EH (cell line): ENCODE measurements at places on chromosomes 1 and 21.
A peak's percentile ranks its signal among the peaks of the same experiment; 100 is the strongest.

- DNase-seq = no peak
Measured at GRCh38 chr1:171901245-171901644, 59.9 kb downstream of the DNM3 start.

DNA sequence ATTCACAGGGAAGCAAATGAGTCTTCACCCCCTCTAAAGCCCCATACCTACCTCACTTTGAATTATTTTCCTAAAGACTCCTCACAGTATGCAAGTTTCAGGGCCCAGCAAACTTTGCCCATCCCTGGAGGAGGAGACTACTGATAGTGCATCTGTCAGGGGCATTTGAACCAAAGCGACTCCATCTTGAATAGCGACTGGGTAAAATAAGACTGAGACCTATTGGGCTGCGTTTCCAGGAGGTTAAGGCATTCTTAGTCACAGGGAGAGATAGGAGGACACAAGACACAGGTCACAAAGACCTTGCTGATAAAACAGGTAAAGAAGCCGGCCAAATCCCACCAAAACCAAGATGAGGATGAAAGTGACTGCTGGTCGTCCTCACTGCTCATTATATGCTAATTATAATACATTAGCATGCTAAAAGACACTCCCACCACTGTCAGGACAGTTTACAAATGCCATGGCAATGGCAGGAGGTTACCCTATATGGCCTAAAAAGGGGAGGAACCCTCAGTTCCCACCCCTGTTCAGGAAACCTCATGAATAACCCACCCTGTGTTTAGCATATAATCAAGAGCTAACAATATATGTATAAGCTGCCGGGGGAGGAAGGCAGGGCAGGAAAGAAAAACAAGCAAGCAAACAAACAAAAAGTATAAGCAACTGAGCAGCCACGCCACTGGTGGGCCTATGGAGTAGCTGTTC lies 3.3 kb upstream of the PKNOX1 start:
- DNase-seq = no peak

DNA sequence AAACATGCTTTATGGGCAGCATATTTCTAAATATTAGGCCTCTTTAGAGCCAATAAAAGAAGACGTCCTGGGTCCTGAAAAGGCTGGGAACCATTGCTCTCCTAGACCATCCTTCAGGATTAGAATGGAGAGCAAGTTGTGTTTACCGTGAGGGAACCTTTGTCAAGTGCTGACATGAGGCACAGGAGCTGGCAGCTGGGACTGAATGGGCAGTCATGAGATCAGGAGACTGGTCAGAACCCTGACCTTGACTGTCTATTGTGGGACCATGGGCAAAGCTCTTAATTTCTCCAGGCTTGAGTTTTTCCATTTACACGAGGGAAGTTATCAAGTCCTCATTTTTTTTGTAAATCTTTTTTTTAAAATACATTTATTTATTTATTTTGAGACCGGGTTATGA lies 5.2 kb downstream of the PFKFB2 start:
- no peak for DNase-seq

GRCh38 chr1:53256511-53257453 lies 18.5 kb upstream of the MAGOH start:
- no peak for DNase-seq

GRCh38 chr1:63152572-63152971 lies 169.8 kb upstream of the FOXD3 start:
- no peak for DNase-seq

DNA sequence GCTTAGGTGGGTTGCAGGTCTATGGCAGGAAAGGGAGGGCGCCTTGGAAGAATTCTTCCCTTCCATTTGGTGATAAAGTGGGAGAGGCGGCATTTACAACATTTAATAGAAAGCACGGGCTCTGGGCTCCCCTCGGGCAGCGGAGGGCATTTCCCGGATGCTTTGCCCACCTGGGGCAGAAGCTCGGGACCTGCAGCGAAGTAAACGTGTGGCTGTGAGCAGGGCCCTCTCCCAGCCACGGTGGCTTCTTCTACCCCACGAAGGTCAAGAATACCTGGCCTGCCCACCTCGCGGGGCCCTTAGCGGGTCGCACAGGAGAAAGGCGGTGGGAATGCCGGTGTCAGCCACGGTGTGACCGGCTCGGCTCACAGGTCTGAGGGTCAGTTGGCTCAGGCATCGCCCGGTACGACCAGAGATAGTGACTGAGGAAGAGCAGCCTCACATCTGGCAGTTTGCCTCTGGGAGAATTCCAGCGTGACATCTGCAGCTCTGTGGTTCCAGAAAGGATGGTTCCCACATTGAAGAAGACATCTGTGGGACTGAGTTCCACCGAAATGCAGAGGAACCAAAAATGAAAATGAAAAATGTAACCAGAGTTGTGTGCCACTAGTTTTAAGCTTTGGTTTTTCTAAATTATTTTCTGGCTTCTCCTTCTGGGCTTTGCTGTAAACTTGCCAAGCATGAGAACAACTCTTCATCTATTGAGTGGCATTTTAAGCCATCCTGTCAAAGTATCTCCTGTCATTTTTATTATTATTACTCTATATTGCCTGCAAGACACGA lies 720 bp upstream of the F3 start:
- peak; percentile 91 for DNase-seq

- DNase-seq = no peak
Measured at GRCh38 chr1:218633238-218633988, 288.3 kb downstream of the TGFB2 start.

DNA sequence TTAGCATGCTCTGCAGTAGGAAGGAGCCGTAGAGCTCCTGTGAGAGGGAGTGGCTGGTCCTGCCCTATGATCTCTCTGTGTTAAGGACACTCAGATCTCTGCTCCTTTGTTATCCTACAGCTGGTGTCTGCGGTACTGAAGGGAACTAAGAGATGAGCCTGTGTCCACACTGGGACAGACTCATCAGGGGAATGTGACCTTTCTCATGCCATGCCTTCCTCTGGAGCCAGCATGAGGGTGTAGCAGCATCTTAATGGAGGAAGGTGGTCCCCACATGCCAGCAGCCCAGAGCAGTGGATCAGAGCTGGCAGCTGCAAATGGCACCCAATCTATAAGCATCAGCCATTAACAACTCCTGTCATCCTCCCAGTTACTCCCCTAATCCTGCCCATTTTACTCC lies 24.7 kb upstream of the GUCA2B start:
- no peak for DNase-seq

DNA sequence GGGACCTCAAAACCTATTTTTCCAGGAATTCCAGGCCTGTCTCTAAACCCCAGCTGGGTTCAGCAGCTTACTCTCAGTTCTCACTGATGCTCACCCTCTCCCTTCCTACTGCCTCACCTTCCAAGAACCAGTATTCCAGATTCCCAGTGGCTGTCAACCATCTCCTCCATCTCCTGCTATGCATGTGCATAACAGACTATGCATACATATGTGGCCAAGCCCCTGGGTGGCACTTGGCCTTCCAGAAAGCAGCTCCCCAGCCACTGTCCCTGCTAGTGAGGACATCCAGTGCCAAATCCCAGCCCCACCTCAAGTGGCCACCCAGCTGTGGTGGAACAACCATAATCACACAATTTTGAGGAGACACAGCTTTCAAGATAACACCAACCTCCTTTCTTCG lies 475.7 kb upstream of the PKN2 start:
- no peak for DNase-seq

DNA sequence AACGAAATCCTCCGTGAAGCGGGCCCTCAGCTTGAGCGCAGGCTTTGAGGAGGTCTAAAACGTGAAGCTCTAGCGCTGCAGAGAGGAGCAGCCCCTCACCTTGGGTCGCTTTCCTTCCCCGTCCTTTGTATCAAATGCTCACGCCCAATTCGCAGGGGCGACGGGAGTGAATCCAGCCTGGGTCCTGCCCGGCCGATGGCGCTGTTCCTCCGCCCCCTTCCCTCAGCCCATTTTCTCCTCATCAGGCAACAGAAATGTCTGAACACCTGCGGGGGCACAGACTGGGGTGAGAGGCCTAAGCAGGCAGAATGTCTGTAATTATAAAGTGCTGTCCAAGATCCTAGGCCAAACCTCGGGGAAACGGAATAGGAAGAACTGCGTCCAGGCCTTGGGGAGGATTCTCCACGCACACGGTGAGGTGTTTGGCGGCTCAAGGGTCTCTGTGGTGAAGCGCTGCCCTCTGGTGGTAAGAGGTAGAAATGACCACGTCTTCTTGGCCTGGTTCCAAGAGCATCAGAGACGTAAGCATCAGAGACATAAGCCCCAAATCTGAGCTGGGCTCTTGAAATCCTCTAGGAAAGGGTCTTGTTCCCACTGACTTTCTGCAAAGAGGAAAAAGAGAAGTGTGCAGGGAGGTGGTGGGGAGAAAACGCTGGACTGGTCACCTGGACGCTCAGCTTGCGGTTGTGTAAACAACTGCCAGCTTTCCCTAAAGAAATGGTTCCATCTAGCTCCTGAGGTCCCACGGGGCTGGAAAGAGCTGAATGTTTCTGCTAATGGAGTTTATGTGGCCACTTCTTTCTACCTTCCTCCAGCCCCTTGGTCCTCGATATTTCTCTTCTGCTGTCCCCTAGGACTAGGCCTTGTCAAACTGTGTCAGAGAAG lies 92.1 kb upstream of the CD53 start:
- DNase-seq = peak; percentile 66

DNA sequence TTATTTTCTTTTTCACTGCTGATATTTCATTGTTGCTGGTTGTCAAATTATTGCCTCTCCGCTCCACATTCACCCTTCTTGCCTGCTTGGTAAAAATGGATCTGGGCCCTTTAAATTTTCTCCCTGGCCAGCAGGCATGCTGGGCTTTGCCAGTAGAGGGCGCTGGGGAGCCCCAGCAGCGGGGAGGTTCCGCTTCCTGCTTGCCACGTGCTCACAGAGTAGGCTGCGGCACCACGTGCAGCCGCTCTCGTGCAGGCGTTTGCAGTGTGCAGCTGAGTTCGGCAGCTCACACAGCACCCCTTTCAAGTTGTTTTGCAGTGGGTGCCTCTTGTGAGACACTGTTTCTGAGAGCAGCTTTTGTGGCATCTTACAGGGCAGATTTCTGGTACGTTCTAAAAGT lies at the start of gene ACTL8:
ACTL8 (plus strand) TSS at position 214 of the 400 bp plus-strand sequence. CDS start 67,676 bp downstream, outside the sequence.
- no peak for DNase-seq

DNA sequence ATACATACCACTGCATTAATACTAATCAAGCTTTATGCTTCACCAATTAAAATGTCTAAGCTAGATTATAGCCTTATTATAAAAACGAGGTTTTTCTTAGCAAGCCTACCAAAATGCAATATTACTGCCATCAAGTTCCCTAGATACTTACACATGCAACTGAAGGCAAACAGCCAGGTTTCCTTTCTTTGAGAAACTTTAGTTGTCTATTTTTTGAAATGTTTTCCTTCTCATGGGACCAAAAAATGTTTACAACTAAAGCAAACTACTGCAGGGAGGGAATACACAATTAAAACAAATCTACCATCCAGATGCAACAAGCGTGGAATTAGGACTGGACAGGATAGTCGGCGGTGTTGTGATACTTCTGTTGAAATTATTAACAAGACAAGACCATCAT lies 1.3 kb downstream of the ZNF644 start:
- no peak for DNase-seq

GRCh38 chr1:214261206-214262123 lies 19.5 kb upstream of the SMYD2 start:
- peak; percentile 75 for DNase-seq

DNA sequence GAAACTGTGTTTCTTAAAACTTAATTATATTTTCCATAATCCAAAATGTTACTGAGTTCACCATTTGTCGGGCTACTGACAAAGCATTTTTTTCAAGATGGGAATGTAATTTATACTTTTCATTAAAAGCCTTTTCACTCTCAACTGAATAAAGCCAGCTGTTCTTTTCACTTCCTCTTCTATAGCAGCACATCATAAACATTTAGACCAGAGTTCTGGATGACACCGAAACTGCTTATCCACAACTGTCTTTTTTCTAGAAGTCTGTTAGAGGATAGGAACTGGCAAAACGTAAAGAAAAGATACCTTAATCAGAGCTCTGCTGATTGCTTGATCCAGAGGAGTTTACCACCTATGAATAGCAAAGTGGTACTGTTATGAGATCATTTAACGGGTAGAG lies 594.7 kb downstream of the ADGRL2 start:
- DNase-seq = no peak

- DNase-seq = no peak
Measured at GRCh38 chr1:117970252-117970651, 40.7 kb downstream of the WDR3 start.

- no peak for DNase-seq
Measured at GRCh38 chr1:71019233-71019969, 28.2 kb downstream of the PTGER3 start.

GRCh38 chr1:165355977-165356811 lies at the start of gene LMX1A:
TSS of gene LMX1A (minus strand) at chr1:165356715. CDS start at chr1:165355559, 1,156 bp downstream.
- peak; percentile 3 for DNase-seq

DNA sequence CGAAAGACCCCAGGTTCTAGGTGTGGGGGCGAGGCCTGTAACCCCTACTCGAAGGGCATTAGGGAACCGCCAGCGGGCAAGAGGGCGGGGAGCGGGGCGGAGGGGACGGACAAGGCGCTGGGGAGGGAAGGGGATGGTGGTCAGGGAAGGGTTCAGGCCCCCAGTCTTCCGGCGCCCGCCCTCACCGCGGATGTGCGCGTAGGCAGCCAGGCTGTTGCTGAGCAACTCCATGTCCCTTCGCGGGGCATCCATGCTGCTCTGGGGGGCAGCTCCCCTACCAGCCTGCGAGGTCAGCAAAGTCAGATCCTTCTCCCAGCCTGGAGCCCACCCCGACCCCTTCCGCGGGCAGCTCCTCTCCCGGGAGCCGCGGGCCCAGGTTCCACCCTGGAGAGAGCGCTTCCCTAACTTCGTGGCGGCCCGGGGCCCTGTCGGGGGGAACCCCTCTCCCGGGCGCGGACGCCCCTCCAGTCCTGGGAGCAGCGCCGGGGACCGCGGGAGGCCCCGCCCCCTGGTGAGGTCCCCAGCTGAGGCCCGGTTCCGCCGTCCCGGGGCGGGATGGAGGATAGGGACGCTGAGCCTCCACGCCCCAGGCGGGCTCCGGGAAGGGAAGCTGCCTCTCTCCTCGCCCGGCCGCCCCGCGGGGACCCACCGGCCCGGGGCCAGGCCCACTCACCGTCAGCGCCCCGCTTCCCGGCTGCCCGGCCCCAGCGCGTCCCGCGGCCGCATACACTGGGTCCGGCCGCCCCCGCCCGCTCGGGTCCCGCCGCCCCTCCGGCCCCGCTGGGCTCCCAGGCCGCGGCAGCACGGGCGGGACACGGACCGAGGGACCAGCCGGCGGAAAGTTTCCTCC lies 434 bp downstream of the EVA1B start:
- DNase-seq = peak; percentile 80

- no peak for DNase-seq
Measured at GRCh38 chr1:205980237-205980870, 22.8 kb downstream of the RAB7B start.

- no peak for DNase-seq
Measured at GRCh38 chr1:171883849-171884248, 42.6 kb downstream of the DNM3 start.

- DNase-seq = no peak
Measured at GRCh38 chr21:32779983-32780382, 8.4 kb upstream of the PAXBP1 start.

- peak; percentile 71 for DNase-seq
Measured at GRCh38 chr1:180504186-180504585, 1.8 kb upstream of the ACBD6 start.

DNA sequence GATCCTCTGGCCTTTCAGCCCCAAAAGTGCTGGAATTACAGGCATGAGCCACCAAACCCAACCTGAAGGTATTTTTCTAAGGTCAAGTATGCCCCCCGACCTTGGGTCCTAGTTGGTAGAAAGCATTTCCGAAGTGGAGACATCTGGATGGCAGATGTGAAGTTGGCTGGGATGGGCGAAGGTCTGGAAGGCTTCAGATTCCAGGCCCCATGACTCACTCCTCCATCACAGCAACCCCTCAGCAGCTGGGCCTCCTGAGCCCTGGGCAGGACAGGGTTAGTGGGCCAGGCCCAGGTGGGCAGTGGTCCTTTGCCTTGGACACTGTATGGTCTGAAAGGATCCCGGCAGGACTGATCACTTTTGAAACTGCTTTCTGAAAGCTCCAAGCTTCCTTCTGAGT lies 23.3 kb downstream of the NAV1 start:
- DNase-seq = peak; percentile 97
